NCI-H774 (cell line): ENCODE measurements at places on chromosomes 12 and 14.

- DNase-seq = no peak
Observed at GRCh38 chr14:90979515-90979914, 80.9 kb downstream of the RPS6KA5 start.

DNA sequence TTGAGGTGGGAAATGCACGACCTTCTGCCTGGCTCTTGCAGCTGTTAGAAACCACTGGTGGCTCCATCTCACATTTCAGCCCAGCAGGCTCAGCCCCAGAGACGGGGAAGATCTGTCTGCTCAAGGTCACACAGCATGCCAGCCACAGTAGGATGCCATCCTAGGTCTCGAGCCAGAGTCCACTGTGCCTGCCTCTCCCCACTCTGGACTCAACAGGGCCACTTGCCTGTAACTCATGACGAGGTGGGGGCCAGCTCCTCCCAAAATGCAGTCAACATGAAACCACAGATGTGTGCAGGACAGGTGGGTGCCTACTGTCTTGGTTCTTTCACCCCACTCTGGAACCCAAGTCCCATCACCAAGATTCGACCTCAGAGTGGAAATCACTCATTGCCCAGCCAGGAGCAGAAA, 23.2 kb downstream of the BCL11B start:
- DNase-seq = no peak

DNA sequence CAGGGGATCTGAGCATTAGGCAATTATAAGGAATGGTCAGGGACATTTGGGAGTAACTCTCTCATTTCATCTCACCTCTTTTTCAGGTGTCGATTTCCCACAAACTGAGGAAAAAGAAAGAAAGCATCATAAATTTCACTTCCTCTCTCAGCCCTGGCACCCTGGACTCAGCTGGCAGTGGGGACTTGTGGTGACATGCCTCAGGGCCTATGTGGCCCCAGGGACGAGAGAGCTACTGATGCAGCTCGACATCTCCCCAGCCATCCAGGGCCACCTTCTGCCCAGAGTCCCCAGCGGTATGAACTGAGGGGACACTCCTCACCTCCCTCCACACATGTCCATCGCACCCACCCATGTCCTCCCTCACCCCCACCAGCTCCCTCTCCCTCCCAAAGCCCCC, 11.7 kb downstream of the TNFRSF1A start:
- no peak for DNase-seq

DNA sequence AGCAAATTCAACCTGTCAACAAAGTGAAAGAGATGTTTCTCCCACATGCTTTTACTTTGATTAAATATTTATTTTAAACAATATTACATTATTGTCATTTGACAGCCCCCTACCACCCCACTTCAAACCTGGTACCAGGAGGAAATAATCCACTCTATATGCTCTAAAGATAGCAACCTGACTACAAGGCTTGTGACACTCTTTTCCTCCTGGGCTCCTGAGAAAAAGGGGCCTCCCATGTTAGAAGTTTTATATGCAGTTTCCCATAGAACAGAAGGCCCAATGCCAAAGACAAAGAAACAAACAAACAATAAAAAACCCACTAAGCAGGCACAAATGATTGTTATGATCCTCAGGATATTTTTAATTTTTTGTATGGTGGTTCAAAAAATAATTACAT, 73.6 kb downstream of the RPS29 start:
- DNase-seq = no peak

DNA sequence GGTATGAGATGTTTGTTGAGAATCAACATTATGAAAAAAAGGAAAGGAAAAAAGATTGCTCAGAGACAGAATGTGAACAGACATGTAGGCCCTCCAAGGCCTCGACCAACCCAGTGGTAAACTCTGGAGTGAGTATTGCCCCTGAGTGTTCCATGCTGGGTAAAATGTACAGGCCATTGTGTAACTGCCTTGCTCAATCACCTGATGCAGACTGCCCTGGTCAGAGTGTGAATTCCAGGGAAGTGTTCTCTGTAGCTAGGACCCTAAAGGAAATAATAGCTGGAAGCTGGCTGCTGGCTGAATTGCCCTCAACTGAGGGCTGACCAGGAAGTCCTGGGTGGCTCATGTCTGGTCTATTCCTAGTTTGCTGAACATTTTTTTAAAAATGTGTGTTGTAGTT, 1081.4 kb upstream of the LRFN5 start:
- no peak for DNase-seq

- DNase-seq = no peak
Observed at GRCh38 chr14:69101331-69101826, 51.5 kb downstream of the DCAF5 start.

DNA sequence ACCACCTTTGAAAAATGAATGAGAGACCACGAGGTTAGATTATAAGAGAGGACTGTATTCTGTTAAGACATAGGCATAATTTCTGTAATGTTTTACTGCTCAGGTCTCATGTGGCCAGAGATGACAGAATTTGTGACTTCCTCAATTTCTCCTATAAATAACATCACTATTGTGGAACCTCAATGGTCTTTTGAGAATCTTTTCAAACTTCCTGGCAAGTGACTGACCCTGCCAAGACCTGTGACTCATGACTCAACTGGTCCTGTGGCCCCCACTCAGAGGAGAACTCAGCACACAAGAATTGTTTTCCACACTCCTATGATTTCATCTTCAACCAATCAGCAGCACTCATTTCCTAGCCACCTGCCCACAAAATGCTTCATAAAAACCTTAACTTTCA, 508.2 kb upstream of the ATP2B1 start:
- no peak for DNase-seq

DNA sequence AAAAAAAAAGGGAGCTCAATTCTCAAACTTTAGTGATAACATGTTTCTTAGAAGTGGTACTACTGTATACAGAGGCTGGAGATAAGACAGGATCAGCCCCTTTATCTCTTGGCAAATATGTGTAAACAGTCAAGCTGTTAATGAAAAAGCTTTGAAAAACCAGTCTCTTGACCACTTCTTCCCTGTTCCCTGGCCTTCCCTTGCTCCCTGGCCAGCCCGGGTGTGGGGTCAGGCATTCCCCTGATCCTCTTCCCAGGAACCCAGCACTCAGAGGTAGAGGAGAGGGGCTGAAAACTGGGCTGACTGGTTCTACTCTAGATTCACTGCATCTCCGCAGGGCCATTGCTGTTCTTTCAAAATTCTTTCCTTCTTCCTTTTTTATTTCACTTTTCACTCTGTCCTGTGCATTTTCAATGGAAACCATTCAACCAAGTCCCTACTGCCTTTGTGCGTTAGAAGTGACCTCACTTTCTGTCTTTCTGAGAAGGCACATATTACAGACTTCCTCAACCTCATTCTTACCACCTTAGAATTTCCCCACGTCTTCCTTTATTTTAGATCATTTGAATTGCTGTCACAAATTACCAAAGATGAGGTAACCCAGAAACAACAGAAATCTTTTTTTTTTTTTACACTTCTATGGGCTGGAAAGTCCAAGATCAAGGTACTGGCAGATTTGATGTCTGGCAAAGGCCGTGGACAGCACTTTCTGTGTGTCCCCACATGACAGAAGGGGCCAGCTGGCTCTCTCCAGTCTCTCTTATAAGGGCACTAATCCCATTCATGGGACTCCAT, 5.7 kb downstream of the GNG2 start:
- no peak for DNase-seq

GRCh38 chr14:24298892-24299254, 707 bp downstream of the DHRS1 start:
- DNase-seq = no peak

- DNase-seq = peak; percentile 10
Observed at GRCh38 chr14:53055003-53055402, 98.1 kb downstream of the DDHD1 start.

DNA sequence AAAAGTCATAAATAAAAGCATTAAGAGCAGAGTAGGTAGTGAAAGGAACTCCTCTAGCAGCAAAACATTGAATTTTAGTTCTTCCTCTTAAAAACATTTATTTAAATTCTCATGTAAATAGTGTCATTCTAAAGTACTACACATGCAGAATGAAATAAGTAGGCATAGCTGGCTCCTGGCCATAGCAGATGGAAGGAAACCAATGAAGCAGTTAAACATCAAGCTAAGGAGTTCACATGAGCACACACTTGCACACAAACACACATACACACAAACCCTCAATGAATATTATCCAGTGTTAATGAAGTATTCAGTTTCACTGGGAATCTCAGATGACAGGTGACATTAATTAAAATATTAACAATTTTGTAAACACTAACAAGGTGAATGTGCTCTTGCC, 69.3 kb downstream of the SLC35F4 start:
- DNase-seq = no peak

DNA sequence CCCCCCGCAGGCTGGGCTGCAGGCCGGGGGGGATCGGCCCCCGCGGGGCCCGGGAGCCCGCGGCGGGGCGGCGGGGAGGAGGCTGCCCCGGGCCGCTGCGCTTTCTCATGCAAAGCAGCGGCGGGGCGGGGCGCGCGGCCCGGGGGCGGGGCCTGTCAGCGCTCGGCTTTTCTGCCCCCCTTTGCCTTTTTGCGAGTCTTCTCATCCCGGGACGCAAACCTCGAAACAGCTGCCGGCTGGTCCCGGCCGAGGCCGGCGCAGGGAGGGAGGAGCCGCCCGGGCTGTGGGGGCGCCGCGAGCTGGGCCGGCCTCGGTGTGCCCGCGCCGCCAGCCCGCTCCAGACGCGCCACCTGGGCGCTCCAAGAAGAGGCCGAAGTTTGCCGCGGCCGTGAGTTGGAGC, at the start of gene FZD10:
Gene FZD10 (plus strand): TSS at position 198 of the 400 bp plus-strand sequence. CDS start 479 bp downstream, outside the sequence.
- no peak for DNase-seq

DNA sequence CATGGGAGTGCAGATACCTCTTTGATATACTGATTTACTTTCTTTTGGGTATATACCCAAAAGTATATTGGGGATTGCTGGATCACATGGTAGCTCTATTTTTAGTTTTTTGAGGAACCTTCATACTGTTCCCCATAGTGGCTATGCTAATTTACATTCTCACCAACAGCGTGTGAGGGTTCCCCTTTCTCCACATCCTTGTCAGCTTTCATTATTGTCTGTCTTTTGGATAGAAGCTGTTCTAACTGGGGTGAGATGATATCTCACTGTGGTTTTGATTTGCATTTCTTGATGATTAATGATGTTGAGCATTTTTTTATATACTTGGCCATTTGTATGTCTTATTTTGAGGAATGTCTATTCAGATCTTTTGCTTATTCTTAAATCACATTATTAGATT, 44.1 kb upstream of the JDP2 start:
- no peak for DNase-seq

DNA sequence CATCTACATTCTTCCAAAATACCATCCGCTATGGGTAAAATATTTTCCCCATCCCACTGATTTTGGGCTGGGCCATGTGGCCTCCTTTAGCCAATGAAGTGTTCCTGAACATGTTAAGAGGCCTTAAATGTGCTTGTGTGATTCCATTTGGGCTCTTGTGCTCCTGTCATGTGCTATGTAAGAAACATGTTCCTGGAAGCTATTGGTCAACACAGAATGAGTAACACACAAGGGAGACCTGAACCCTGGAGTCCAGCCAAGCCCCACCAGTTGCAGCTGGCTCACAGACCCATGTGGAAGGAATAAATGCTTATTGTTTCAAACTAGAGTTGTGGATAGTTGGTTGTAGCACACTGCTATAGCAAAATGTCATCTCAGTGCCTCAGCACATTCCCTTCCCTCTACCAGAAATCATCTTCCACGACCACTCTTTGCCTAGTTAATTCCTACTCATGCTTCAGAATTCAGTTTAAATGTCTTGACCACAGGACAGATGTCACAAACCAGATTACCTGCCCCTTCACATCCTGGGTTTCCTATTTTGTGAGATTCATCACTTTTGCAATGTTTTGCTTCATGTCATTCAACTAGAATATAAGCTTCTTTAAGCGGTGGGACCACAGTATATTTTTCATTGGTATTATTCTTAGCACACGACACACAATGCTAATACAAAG, 217.3 kb upstream of the EEA1 start:
- DNase-seq = no peak

GRCh38 chr12:96302687-96303310, 97.4 kb downstream of the CDK17 start:
- DNase-seq = no peak

DNA sequence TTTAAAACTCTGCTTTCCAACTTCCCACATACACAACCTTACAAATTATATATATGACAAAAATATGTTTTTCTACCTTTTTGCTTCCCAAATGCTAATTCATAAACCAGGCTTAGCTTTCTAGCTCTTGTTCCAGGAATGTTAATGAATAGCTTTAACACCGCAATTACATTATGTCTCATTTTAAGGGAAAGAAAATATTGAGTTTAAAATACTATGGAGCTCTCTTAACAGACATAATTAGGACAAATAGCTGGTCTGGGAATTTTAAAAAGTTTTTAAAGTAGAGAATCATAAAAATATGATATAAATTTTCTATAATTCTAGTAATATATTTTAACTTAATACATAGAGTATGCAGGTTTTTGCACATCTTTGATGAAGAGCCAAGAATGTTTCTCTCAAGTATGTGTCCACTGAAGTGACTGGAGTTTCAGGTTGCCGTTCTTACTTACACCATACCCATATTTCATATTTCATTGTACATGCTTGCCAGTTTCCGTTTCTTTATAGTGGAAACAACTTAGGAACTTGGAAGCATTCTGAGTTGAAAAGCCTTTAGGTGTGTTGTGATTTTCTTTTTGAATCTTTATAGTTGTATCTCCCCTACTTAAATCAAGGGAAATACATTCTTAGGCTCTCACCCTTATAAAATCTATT, 90.6 kb upstream of the SLCO1C1 start:
- no peak for DNase-seq

- DNase-seq = no peak
Observed at GRCh38 chr12:52742196-52742580, 35.0 kb downstream of the KRT76 start.

GRCh38 chr12:78088391-78088832, 257.7 kb downstream of the NAV3 start:
- peak; percentile 67 for DNase-seq

- DNase-seq = no peak
Observed at GRCh38 chr12:63023926-63024325, 89.0 kb upstream of the PPM1H start.

- no peak for DNase-seq
Observed at GRCh38 chr12:105738051-105738450, 400.7 kb downstream of the NUAK1 start.

DNA sequence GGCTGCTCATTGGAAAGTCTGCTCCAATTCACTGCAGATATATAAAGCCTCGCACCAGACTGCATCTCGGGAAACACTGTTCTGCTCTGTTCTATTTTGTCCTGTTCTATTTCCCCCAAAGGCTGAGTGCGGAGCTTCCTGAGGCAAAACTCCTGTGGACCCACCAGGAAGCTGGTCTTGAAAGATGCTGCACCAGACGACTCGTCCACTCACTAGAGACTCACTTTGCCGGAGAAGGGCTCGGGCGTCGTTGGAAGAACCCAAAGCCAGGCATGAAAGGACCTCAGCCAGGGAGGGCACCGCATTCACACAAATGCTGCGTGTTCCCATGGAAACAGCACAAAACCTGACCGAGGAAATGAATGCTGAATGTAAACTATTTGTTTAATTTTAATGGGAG, 331.2 kb upstream of the SFSWAP start:
- no peak for DNase-seq

GRCh38 chr12:122413516-122414404, 8.7 kb downstream of the CLIP1 start:
- no peak for DNase-seq

GRCh38 chr12:46518169-46518568, 145.6 kb upstream of the SLC38A2 start:
- no peak for DNase-seq
